ENCODE measurements at places on chromosomes 3 and 15.

- DNase-seq, result peak; percentile 24
These were observed 22.3 kb upstream of the EIF1B start for GRCh38 chr3:40287248-40287647.

GRCh38 chr15:69760890-69761568, 308.4 kb downstream of the RPLP1 start:
- peak; percentile 65 for DNase-seq

GRCh38 chr15:90838139-90838538, 30.2 kb upstream of the FURIN start:
- no peak for DNase-seq

DNA sequence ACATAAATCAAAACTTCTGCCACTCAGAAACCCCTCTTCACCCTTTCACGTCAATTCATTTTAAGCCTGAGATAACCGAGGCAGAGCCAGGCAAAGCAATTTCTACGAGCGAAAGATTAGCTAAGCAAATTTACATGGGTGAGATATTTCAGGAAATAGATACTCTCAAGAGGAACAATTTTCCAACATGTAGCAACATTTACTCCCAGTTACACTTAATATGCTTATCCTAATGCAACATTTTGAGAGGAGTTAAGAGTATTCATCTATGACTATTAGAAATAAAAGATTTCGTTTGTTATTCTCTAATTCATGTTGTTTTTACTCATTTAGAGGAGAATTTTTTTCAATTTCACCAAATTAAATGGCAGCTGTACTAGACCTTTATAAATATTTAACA, 837 bp downstream of the TMC3 start:
- no peak for DNase-seq

DNA sequence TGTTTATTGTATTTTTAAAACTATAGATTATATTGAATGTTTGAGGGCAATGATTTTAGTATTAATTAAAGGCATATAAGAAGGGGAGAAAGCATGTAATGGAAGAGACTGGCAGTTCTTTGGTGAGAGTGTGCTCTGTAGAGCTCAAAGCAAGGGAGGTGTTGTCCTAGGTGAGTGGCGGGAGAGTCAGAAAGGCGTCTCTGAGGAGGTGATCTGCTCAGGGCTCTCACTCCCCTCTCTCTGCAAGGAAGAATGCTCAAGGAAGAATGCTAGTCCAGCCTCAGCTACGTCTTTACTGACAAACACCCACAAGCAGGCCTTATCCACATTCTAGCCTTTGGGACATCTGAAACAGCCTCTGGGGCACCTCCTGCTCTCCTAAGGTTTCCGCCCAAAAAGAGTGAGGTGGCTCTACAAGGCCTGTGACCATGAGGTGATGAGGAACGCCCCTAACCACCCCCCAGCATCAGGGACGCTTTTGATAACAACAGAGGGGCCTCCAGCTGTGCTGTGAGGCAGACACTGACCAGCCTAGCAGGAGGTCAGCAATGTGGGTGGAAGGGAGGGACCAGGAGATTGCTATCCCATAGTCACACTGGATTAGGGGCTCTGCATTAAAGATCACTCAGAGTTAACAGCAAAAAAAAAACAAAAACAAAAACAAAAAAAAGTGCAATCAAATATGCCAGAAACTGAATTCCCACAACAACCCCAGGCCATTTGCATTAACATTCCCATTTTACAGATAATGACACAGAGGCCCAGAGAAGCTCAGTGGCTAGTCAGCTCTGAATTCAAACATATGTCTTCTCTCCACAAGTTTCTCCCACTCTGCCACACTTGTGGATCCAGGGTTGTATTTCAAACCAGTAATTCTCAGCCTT, 202.2 kb upstream of the CTNNB1 start:
- DNase-seq, result no peak

DNA sequence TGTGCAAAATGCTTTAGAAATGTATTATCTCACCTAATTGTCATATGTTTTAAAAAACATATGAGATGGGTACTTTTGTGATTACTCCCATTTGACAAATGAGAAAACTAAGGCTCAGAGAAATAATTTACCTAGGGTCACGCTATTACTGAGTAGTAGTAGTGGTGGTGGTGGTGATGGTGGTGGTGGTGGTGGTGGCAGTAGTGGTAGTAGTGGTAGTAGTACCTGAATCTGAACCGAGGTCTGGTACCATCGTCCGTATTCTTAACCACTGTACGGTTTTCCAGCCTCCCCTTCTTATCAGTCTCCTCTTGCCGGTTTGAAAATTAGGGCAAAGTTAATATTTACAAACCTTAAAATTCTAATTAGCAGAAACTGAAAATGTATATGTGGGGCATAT, 102.4 kb downstream of the KLHL25 start:
- DNase-seq, result no peak

DNA sequence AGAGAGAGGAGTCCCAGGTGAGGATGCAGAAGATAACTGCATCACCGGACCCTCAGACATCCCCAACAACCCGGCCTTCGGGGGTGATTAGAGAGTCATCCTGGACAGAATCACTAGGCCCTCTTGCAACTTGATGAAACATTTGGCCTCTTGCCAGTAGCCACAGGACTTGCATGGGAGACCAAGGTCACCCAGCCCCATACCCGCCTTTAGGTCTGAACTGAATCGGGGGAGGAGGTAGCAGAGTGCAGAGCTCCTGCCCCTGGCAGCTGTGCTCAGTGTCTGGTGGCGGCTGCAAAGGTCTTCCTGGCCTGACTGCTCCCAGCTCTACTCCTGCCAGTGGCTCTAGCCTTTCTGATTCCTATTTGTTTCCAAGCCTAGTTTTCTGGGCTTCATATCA, 12.4 kb downstream of the PIF1 start:
- DNase-seq, result peak; percentile 10

GRCh38 chr3:186142393-186142932, 33.6 kb upstream of the ETV5 start:
- DNase-seq, result no peak

DNA sequence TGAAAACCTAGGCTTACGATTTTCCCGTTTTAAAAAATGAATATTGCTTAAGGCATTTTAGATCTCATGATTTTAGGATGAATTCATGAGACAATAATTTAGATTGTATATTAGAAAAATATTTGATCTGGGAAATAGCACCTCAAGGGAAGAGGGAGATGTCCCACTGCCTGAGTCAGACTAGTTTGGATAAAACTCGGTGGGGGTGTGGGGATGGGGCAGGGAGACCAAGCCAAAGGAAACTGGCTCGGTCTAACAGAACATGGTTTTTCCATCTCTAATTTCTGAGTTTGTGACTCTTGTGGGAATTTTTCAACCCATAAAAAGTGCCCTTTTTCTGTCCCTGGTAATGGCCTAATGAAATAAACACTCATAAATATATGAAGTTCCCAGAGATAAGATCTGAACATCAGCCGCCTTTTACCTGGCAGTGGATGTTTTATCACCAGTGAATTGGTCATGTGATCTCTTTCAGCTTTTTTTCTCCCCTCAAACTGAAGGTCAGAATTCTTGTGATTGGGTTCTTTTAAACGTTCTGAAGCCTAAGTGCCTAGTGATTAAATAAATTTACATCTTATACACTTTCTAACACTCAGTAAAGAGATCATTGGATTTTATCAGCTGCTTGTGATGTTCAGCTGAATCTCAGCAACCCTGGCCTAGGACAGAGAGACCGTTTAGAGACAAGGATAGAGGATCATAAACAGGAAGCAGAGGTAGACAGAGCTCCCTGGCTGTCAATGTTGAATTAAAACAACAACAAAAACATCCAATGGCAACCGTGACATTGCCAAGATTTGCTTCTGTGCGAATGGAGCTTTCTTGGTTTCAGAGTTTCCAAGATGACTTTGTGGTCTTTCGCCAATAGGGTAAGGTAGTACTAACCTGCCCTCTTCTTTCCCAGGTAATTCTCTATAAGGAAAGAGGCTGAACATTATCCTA, 1038.2 kb downstream of the MCTP2 start:
- DNase-seq, result no peak

DNA sequence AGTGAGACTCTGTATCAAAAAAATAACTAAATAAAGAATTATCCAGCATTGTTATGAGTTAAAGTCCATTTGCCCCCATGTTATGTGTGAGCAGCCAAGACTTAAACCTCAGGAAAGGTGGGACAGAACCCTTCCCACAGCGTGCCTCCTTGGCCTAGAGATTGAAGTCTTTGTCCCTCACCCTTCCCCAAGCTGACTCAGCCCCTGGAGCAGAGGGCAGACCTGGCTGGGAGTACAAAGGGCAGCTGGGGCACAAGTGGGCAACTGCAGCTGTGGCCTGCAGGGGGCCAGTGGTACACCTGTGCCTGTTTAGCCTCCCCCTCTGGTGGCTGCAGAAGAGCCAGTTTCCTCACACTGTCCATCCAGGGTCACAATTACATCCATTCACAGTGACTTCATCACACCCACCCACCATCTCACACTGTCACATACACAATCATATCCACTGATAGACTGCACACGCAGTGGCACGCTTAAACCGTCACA, 940 bp upstream of the ACY1 start:
- DNase-seq, result peak; percentile 36

GRCh38 chr15:62969442-62970089, 73.0 kb upstream of the TPM1 start:
- peak; percentile 77 for DNase-seq

DNA sequence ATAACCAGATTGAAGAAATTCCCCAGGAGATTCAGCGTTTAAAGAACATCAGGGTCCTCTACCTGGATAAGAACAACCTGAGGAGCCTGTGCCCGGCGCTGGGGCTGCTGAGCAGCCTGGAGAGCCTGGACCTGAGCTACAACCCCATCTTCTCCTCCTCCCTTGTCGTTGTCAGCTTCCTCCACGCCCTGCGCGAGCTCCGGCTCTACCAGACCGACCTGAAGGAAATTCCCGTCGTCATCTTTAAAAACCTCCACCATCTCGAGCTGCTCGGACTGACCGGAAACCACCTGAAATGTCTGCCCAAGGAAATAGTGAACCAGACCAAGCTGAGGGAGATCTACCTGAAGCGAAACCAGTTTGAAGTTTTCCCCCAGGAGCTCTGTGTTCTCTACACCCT, 9.4 kb upstream of the LRRC34 start:
- no peak for DNase-seq

- no peak for DNase-seq
These were observed 5.7 kb downstream of the DUT start for GRCh38 chr15:48336940-48337339.

DNA sequence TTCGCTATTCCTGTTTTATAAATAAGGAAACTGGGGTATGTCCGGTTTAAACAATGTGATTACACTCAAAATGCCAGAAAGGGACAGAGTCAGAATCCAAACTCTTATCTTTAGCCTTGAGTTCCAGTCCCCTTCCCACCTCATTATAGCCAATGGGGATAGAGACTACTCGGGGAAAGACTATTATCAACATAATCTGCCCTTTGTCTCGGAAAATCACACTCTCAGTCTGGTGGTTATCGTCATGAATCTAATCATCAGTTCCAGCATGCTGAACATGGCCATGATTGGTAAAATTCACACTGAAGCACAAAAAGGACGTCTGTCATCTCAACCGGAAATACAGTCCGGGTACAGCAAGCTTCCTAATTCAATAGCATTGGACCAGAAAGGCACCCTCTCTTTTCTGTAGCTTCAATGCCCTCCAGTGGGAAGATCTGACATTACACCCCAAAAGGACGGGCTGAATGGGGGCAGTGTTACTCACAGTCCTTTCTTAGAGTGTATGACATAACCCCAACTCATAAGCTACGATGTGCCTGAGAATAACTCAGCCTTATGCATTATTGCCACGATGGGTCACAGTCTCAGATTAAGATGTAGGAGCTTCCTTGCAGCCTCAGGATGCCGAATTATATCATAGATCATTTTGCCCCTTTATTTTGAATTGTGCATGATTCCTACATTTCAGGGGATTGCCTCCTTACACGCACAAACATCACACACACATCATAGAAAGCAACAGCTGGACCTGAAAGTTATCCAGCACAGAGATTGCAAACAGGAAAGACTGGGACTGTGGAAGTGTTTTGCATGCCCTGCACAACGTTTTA, 390.4 kb upstream of the LMCD1 start:
- DNase-seq, result peak; percentile 80

DNA sequence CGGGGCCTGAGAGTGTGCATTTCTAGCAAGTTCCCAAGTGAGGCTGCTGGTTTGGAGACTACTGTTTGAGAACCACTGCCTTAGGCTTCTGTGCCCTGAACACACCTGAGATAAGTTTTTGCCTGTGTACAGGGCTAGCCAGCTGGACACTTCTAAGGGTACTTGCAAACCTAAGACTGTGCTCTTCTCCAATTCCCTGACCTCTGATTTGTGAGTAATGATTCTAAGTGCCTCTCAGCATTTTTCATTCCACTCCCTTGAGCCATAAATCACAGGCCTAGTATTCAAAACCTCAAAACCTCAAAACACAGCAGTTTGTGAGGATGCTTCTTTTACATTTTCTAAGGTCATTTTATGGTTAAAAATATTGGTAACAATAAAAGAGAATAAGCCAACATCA, 148.4 kb downstream of the CHST2 start:
- DNase-seq, result no peak

DNA sequence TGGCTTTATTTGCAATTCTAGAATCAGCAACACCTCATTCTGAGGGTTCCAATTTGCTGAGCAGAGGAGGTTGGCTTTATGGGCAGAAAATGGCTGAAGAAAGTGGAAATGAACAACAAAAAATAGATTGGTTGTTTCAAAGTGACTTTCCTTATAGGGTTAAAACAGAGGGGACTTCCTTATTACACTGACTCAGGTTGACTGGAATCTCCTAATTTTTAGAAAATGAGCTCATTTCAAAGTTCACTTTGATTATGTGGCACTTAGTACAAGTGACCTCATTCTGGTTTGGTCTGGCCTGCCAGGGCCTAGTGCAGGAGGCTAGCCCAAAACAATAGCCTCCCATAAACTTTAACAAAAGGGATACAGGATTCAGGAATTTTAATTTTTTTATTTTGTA, 41.4 kb downstream of the NFKBIZ start:
- DNase-seq, result peak; percentile 38

DNA sequence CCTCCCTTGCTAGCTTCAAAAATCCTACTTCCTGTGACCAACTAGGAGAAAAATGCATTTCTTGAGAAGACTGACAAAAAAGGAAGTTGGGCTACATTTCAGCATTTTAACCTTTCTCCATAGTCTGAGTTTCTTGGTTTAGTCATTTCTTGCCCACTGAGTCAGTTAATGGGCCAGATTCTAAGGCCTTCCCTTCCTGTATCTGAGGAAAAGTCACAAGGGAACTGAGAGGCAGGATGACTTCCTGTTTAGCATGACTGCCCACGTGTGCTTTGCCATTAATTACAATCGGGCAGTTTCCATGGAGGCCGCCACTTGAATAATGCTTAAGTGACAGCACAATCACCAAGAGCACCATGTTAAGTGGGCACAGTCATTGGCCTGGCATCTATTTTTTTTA, 794.4 kb upstream of the LMCD1 start:
- no peak for DNase-seq

DNA sequence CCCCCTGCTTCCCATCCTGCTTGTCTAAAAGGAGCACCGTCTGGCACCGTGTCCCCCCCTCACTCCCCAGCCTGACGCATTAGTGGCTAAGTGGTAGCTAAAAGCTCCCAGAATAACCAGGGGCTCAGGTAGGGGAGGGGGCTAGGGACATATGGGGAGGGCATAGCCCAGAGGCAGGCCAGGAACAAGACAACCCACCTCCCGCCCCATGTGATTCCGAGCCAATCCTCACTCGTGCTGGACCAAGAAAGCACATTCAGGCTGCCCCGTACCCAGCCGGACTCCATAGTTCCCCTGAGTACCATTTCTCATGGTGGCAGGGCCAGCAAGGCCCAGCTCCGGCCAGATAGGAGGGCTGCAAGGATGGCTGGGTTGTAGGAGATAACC, 11.5 kb downstream of the SEMA7A start:
- DNase-seq, result no peak

All from epithelial cell of esophagus (primary cell).